ENCODE measurements at places on chromosomes 4 and X.

GRCh38 chrX:40156470-40157227 lies 58.9 kb upstream of the BCOR start:
- no peak for DNase-seq

- no peak for DNase-seq
These were observed 109.0 kb upstream of the DDIT4L start for GRCh38 chr4:100299046-100299840.

DNA sequence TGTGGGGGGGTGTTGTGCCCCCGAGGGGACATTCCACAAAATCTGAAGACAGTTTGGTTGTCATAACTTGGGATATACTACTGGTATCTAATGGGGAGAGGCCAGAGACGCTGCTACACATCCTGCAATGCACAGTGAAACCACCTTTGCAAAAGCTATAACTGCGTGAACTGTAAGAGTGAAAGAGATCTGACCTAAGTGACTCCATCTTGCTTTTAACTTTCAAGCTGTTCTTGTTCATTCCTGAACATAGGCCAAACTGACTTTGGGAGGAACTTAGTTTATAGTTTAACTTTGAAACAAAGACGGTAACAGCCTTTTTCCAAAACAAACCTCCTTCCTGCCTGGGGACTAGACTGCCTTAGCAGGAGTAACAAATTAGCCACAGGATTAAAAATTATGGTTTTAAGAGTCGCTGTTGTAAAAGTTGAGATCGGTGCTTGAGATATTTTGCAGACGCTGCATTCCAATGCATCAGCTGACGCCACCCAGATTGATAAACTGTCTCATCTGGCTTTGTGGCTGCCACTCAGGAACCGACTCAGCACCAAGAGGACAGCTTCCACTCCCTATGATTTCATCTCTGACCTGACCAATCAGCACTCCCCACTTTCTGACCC lies 70.9 kb downstream of the ATXN3L start:
- no peak for DNase-seq

DNA sequence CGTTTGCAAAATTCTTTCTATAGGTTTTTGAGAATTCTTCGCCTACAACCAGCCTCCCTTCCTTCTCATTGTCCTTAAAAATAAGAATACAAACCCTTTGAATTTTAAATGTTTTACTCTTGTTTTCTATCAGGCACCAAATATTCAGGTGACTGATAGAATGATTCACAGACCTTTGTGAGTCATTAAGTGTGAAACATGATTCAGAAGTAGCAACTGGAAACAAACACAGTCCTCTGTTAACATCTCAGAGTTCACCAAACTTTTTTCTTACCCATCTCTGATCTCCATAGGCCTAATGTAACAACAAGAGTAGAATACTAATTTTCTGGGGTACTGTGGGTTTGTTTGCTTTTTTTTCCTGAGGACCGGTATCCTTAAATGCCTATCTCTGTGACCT lies 63.4 kb upstream of the MAB21L2 start:
- no peak for DNase-seq

DNA sequence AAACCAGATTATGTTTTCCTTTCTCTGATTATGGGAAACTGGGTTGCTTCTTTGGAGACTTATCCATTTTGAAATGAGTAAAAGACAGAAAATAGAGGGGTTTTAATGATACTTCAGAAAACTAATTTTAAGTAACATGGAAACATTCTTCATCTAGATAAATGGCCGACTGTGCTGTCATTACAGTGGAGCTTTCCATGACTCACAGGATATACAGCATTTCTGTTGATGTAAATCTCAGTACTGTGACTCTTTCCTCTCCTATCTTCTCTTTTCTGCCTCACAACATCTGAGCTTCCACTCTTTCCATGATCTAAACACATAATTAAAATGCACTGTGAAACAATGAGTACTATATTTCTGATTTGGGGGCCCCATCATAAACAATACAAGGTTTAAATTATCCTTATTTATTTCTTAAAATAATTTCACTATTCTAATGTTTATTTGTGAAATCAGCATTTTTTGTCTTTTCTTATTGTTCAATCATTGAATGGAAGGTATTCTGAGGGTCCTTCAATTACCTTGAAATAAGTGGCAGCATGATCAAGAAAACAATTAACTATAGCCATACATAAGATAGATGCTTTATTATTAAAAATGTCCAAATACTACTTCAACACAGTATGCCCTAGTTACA lies 19.3 kb downstream of the SEC24D start:
- DNase-seq = no peak
